ENCODE measurements at places on chromosomes 12 and 14. TPM values are rescaled to one million over a fixed set of nuclear protein-coding genes. Genes with fewer than 3 reads are reported as not detected.

The CLEC2A gene
- not detected for total RNA-seq

The HPD gene
- 0.35 TPM for total RNA-seq

The CFAP54 gene
- total RNA-seq, result 16.4 TPM

The SLC8A3 gene
- total RNA-seq, result not detected

The ANO2 gene
- total RNA-seq, result not detected
